Right lung (tissue), 10 donors: ENCODE measurements at places on chromosomes 13 and 19. TPM values are rescaled to one million over a fixed set of nuclear protein-coding genes. Genes with fewer than 3 reads are reported as not detected.

DNA sequence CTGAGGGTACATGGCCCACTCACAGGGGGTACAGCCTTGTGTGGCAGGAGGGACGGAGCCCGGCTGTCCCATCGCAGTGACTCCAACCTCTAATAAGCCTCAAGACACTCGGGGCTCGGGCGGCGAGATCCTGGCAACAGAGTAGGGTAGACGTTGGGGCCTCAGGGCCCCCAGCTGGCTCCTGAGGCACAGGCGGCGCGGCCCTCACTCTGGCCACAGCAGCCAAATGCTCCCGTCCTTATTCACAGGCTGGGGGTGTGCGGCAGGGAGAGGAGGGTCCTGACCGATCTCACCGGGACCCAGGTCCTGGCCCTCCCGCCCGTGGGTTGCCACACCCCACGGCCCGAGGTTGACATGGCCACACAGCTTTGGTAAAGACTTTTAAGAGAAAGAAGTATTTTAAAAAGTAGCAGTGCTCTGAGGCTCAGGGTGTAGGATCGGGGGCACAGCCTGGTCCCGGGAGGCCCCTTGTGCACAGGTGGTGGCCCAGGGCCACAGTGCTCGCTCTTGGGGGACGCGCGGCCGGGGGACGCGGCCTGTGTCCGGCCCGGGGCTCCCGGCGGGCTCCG is 7.6 kb downstream of the SLC39A3 start:
- DNase-seq: no peak

DNA sequence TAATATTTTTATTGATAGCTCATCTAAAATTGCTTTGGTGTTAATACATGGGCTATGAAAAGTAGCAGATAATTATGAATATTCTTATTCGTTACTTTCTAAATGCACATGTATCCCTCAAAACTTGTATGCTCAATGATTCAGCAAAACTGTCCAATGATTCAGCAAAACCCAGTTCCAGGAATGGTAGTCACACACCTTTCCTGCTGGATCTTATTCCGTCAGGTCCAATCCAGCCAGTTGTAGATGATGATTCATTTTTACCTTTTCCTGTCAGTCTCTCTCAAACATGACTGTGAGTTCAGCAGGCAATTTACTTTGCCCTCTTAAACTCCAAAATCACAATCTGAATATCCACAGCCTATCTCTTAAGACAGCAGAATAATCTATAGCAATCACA is 1082.6 kb downstream of the EFNB2 start:
- no peak for DNase-seq

Gene PGLYRP1
- 0.48 TPM for polyA plus RNA-seq

DNA sequence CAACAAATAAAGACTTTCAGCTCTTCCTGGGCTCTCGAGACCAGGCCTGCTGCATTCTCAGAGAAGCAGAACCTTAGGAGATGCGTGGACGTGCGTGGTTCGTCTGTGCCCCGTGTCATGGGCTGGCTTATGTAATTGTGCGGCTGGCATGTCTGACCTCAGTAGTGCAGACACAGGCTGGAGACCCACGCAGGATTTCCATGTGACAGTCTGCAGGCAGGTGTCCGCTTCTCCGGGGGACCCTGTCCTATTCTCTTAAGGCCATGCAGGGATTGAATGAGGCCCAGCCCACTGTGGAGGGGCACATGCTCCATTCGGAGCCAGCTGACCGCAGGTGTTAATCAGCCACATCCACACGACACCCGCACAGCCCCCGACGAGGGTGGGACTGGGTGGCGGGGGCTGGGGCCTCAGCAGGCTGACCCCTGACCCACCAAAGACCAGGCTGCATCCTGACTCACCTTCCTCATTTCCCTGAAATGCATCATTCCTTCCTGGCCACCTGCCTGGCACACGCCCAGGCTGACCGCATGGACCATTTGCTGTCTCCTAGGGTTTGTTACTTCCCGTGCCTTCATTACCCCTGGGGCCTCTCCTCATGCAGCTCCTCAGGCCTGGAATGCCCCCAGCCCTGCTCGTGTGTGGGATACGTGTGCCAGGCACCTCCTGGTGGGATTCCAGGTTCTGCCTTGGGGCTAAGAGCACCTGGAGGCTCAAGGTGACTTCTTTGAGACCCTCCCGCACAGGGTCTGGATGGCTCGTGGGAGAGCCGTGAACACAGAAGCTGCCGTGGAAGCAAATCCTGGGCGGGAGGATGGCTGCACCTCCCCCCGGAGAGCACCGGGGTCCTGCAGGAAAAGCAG is 10.7 kb upstream of the MCF2L start:
- no peak for DNase-seq

DNA sequence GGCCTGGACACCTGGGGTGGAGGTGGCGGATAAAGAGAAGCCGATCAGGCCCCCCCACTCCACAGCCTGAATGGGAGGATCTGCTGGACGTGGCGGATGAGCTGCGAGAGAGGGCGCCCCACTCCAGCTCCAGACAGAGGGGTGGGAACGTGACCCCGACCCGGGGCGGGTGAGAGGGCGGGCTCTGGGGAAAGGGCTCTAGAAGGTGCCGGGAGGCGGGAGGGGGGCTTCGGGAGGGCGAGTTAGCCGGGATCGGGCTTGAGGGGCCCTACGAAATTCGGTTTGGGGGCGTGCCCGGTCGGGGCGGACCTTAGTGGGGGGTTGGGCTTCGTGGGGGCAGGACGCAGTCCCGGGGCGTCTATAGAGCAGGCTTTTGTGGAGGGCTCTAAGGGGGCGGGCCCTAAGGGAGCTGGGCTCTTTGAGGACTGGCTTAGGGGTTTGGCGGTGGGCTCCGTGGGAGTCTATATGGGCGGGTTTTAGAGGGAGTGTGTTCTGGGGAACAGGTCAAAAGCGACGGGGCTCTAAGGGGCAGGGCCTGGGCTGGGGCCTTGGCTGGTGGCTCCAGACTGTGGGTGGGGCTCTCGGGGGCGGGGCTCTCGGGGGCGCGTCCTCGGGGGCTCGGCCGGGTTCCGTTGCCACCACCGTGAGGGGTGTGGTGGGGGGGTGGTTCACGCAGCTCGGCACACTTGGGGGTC is 4.1 kb upstream of the NANOS3 start:
- no peak for DNase-seq

- DNase-seq: no peak
These were observed 25.3 kb upstream of the SLC46A3 start for GRCh38 chr13:28744091-28744536.

GRCh38 chr13:99905224-99905623 is 66.3 kb downstream of the ZIC5 start:
- DNase-seq: no peak

DNA sequence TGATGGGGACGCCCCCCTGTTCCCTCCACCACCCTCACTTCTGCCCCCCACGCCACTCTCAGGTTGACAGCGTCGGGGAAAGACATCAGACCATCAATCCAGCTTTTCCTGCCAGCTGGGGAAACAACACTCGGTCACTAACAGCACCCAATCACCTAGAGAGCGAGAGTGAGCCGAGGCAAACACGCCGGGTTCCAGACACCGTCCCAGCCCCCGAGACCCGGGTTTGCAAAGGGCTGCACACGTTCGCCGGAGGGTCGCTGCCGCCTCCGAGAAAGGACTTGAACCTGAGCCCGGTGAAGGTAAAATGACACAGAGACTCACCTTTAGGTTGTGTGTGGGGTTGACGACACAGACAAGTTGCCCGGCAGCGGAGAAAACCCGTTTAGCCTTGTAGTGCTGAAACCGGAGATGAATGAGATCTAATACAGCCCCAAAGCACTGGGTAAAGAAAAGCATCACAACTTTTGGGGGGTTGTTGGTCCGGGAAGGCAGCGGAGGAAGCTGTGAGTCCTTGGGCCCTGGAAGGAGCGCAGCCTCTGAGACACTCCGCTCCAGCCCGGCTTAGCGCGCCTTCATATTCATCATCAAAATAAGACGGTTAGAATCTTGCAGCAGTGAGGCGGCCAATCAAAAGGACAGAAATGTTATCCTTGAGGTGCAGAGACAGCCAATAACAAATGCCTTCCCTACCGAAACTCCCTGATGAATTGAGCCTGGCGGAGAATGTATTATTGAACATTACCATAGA is at the start of gene SIAH3:
Gene SIAH3, minus strand, starts transcription at position 583 of the 751 bp plus-strand sequence. Its CDS starts 124 bp downstream, at position 459.
- no peak for DNase-seq

GRCh38 chr13:42148538-42148937 is 100.1 kb downstream of the DGKH start:
- DNase-seq: no peak

GRCh38 chr13:90534617-90535370 is 812.7 kb upstream of the MIR17HG start:
- DNase-seq: no peak
